Activated T-cell treated with anti-CD3 and anti-CD28 coated beads, Interleukin-2, amount 50 U/mL, for 24 hours (primary cell): ENCODE measurements at places on chromosomes 16 and 17.

DNA sequence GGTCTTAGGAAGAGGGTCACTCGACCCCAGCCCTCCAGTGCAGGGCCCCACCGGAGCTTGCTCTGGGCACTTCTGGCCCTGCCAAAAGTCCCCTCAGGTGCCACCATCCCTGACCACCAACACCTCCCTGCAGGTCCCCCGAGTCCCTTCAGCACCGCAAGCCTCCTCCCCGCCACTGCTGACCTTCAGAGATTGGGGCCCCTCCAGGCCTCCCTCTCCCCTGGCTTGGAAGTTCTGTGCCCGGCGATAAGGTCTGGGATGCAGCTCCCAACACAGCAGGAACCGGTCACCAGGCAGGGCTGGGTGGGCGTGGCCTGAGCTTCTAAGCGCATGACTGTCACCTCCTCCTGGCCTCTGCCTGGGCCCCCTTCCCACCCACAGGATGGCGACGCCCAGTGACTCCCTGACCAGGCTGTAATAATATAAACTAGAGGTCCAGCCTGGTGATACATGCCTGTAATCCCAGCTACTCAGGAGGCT is 11.2 kb downstream of the PIEZO1 start:
- no peak for DNase-seq

DNA sequence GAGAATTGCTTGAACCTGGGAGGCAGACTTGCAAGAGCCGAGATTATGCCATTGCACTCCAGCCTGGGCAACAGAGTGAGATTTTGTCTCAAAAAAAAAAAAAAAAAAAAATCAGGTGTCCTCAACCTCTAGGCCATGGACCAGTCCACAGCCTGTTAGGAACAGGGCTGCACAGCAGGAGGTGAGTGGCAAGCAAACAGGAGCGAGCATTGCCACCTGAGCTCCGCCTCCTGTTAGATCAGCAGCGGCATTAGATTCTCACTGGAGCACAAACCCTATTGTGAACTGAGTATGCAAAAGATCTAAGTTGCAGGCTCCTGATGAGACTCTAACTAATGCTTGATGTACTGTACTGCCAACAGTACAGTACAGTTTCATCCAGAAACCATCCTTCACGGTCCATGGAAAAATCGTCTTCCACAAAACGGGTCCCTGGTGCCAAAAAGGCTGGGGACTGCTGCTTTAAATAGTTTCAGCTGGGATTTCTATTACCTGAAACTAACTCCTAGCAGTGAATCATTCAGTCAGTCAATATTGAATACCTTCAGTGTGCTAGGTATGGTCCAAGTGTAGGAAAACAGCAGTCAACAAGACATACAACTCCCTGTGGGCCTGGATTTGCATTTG is 56.3 kb upstream of the DHX40 start:
- no peak for DNase-seq

- no peak for DNase-seq
Observed at GRCh38 chr17:66733759-66734158, 101.2 kb upstream of the CACNG5 start.

- DNase-seq = peak; percentile 51
Observed at GRCh38 chr16:69930117-69930776, 20.9 kb upstream of the CLEC18A start.

GRCh38 chr16:85634747-85635544 is 21.8 kb downstream of the GSE1 start:
- no peak for DNase-seq

DNA sequence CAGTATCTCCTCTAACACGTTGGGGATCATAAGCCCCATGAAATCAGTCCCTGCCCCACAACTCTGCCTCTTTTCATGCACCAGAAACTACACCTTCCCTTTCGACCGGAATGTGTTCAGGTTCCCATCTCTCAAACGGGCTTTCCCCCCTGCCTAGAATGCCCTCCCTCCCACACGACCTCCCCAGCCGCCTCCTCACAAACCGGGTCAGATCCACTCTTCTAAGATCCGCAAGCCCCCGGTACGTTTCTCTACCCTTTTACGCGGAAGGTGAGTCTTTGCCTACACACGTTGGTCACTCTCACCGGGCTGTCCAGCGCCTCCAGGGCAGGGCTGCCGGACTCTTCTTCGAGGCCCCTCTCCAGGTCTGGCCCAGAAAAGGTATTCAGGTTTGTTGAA is 708 bp downstream of the DHX33 start:
- DNase-seq = peak; percentile 61

GRCh38 chr16:68200088-68200783 is 35.7 kb downstream of the ESRP2 start:
- no peak for DNase-seq

GRCh38 chr16:12460064-12460392 is 343.7 kb downstream of the CPPED1 start:
- DNase-seq = peak; percentile 34

- peak; percentile 57 for DNase-seq
Observed at GRCh38 chr17:77186141-77186604, 45.4 kb downstream of the SEC14L1 start.

- no peak for DNase-seq
Observed at GRCh38 chr17:17785407-17785806, 51.4 kb downstream of the SREBF1 start.

- no peak for DNase-seq
Observed at GRCh38 chr17:48615963-48616716, 1.0 kb upstream of the HOXB8 start.

GRCh38 chr17:50100921-50101345 is 5.8 kb downstream of the PDK2 start:
- no peak for DNase-seq

DNA sequence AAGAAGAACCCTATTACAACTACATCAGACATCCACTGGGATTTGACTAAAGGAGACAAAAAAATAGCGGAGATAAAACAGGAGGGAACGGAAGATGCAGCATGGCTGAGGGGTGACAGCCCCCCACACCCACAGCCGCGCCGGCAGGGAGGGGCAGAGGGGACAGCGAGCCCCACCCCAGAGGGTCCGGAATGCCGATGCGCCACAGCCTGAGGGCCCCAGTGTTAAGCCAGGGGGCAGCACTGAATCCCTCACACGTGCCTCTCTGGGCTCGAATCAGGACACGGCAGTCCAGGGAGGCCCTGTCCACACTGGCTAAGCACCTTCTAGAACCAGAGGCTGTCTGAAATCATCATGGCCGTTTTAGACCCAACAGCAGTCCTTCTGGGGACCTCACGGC is 18.8 kb downstream of the MAP1LC3B start:
- no peak for DNase-seq

GRCh38 chr16:68490829-68491575 is 42.7 kb upstream of the SMPD3 start:
- DNase-seq = no peak

GRCh38 chr16:79770244-79771064 is 169.9 kb upstream of the MAF start:
- peak; percentile 76 for DNase-seq

DNA sequence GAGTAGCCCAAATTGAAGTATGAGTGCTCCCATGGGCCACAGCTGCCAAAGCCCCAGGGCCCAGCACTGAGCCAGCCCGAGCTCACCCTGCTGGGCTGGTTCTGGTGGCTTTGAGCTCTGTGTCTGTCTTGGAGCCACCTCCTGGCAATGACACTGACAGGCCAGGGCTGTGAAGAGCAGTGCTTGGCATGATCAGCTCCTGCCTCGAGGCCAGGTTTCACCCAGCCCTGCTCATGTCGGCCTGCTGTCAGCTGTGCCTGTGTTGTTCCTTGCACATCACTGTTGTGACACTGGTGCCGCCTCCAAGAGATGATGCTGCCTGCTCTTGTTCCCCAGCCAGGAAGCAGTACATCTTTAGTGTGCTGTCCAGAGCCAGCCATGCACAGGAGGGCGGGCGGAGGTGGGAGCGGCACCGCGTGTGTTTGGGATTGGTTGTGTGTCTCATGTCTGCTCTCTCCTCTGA is 26.0 kb downstream of the PLD6 start:
- no peak for DNase-seq

GRCh38 chr17:38852771-38853291 is 690 bp downstream of the RPL23 start:
- no peak for DNase-seq
